ENCODE measurements at places on chromosomes 6 and 20.
A peak's percentile ranks its signal among the peaks of the same experiment; 100 is the strongest.

GRCh38 chr20:33746325-33746998, 14.7 kb downstream of the ZNF341 start:
- no peak for DNase-seq

GRCh38 chr20:38591474-38592410, 9.9 kb upstream of the ARHGAP40 start:
- no peak for DNase-seq

GRCh38 chr6:134295953-134296553, 21.9 kb downstream of the SGK1 start:
- DNase-seq, result peak; percentile 40

- no peak for DNase-seq
These were observed 32.0 kb downstream of the ATXN1 start for GRCh38 chr6:16729183-16729691.

- no peak for DNase-seq
These were observed 184.2 kb upstream of the SPTLC3 start for GRCh38 chr20:12824328-12825225.

DNA sequence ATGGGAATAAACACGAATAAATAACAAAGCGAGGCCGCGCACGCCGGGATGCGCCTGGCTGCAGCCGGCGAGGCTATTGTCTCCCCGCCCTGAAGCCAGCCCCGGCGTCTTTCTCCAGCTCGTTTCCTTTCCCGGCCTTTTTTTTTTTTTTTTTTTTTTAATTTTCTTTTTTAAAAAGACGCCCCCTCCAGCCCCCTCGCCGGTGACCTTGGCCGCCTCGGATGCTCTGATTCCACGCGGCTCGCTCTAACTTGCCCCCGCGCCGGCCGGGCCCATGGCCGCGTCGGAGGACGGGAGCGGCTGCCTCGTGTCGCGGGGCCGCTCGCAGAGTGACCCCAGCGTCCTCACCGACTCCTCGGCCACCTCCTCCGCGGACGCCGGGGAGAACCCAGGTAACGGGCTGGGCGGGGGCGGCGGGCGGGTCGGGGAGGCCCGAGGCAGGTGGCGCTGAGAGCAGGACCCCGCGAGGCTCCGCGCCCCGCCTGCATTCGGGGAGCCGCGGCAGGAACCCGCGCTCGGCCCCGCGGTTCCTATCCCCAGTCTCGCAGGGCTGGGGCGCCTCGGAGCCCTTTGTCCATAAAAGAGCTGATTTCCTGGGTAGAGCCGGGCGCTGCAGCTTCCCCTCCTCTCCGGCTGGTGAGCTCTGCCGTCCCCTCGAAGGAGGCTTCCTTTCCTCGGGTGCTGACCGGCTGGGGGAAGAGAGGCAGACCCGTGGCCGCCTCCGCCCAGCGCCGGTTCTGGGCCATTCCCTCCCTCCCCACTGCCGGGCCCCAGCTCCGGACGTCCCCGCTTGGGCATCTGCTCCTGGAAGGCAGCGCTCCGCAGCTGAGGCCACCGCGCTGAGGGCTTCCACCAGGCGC, 631 bp downstream of the PHACTR3 start:
- no peak for DNase-seq

GRCh38 chr20:37945091-37945547, 42.2 kb downstream of the VSTM2L start:
- no peak for DNase-seq

GRCh38 chr6:42221546-42221945, 3.9 kb upstream of the MRPS10 start:
- no peak for DNase-seq

- DNase-seq, result no peak
These were observed 141.6 kb downstream of the BTBD9 start for GRCh38 chr6:38498085-38498484.

DNA sequence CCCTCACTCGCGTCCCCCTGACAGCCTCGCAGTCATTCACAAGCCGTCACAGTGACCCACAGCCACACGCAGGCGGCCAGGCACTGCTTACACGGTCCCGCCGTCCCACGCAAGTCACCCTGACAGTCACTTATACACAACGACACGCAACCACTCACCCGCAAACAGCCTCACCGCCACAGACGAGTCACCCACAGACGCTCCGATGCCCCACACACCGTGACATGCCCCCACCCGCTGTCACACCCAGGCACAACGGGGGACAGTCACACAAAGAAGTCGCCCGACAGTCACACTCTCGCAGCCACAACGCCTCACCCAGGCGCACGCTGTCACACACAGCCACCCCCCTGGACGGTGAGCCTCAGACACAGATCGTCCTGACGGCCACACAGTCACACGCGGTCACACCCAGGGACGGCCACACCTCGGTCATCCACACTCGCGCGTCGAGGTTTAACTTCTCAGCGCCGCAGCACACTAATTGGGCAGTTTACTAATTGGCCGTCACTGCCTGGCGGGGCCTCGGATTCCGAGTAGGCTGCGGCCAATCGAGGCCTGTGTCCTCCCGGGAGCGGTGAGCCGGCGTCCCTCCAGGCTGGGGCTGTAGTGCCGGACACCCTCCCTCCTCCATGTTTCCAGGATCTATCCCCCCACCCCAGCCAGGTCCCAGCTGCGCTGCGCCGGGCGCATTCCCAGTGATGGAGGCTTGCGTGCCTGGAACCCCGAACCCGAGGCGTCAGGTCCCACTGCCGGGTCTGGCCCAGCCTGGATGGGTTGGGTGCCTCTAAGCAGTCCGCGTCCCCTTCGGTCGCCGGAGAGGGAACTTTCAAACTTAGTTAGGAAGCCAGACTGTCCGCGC, 790 bp downstream of the TOX2 start:
- DNase-seq, result no peak

DNA sequence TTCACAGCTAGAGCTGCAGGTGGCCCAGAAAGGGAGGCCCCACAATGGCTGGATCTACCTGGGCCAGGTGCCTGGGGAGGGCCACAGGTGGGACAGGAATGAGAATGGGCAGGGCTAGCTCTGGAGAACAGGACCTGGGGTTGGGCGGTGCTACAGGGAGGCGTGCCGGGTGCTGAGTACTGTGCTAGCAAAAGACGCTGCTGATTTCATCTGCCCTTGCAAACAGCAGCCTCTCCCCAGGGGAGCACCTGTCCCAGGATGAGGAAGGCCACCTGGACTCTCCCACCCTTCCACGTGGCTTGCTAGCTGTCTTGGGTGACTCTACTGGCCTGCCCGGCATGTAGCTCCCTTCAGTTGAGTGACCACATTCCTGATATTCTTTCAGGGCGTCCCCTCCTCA, 6.6 kb upstream of the YTHDF1 start:
- DNase-seq, result no peak

DNA sequence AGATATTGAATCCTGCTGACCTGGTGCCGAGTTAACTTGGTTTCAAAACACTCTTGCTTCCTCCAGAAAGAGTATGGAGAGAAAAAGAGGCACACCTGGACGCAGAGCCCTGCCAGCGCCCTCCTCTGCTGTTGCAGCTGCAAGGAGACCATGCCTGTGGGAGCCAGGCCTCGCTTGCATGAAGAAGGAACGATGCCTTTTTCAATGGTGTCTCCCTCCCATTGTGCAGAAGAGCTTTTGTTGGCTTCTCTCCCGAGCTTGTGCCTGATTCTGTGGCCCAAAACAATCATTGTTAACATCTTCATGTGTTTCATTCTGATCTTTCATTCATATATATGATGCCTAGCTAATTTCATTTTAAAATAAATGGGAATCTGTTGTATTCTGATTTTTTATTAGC, 98.1 kb downstream of the FAM120B start:
- no peak for DNase-seq

Measured in GM12864 (cell line).